RWPE2 (cell line): ENCODE measurements at places on chromosomes 2 and 18.

DNA sequence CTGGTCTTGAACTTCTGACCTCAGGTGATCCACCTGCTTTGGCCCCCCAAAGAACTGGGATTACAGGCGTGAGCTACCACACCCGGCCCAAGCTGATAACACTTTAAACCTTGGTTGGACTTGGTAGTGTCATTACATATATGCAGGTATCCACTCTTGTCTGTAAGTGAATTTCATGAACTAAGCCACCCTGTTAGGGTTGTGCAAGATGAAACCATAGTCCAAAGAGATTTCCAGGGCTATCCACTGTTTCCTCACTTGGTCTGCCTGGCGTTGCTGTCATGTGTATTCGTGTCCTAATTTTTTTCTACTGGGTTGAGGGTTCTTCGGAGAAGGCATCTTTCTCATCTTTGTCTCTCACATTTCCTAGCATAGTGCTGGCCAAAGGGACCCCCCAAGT, 203.0 kb downstream of the CAMKMT start:
- DNase-seq: no peak

- no peak for DNase-seq
These were observed 148.9 kb upstream of the GULP1 start for GRCh38 chr2:188142636-188143295.

GRCh38 chr18:26656944-26657536, 108.7 kb upstream of the KCTD1 start:
- DNase-seq: peak; percentile 68

DNA sequence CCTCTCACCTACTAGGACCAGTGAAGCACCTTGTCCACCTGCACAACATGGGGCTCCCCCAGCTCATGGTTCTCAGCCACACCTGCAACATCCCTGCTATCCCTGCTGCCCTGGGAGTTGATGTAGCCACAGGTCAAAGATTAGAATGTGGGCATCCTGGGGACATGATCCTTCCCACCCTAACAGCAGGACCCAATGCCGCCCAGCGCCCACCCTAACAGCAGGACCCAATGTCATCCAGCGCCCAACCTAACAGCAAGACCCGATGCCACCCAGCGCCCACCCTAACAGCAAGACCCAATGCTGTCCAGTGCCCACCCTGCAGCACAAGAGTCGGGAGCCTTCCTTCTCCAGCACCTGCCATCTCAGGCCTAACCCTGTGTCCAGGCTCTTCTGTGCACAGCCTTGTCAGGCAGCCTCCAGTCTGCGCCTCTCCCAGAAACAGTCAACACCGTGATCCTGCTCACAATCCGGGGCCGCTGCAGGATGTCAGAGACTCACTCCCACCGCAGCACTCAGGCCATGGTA, 237.3 kb upstream of the SALL3 start:
- DNase-seq: no peak
